ENCODE measurements at places on chromosomes 7 and 10.

- DNase-seq: no peak
Measured at GRCh38 chr7:99451936-99452335, 13.2 kb downstream of the CPSF4 start.

DNA sequence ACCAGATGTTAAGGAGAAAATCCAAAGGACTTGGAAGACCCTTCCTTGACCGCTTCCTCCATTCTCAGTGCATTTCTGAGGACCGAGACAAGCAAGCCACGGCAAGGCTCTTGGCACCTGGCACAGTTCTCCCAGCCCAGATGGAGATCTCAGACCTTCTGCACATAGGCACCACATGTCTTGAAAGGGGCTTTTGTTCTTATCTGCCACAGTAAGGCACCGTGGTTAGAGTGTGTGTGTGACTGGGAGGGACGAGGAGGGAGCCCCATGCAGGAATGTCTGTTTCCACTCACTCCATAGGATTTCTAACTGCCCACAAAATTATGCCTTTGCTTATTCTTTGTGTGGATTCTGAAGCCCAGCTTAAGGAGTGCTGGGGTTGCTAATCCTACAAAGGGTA lies 10.3 kb upstream of the WDR86 start:
- no peak for DNase-seq

DNA sequence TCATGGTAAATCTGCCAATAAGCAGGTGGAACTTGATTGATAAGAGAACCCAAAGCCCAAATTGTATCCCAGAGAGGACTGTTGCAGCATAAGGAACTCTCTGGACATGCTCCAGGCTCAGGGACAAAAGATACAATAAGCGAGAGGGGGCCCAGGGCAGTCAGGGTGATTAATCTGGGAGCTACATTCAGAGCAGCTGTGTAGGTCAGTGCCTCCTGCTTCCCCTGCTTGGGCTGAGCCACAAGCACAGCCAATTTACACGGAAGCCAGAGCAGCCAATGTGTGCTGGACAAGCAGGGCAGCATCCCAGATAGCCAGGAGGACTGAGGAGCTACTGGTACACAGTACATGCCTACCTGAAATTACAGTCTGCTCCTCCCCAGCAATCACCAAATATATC lies 24.2 kb downstream of the MYPN start:
- DNase-seq: no peak

DNA sequence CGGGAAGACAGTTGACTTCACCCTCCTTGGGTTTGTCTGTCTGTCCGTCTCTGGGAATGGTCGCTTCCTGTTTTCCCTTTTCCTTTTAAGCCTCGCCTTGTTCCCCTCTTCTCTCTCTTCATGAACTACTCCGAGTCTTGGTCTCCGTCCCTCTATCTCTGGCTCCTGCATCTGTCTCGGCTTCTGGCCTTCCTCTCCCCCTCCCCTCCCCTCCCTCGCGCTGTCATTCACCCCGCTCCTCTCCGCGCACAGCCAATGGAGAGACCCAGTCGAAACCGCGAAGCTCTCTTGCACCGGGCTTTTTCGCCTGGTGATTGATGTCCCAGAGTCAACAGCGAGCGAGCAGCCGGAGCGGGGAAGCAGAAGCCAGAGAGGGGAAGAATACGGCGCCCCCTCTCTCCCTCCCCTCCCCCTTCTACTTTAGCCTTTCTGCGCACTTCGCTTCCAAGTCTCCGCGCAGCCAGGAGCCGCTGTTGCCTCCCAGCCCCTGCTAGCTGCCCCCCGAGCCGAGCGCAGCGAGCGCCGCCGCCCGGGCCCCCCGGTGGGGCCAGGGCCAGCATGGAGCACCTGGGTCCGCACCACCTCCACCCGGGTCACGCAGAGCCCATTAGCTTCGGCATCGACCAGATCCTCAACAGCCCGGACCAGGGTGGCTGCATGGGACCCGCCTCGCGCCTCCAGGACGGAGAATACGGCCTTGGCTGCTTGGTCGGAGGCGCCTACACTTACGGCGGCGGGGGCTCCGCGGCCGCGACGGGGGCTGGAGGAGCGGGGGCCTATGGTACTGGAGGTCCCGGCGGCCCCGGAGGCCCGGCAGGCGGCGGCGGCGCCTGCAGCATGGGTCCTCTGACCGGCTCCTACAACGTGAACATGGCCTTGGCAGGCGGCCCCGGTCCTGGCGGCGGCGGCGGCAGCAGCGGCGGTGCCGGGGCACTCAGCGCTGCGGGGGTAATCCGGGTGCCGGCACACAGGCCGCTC lies at the start of gene TLX1:
TLX1 (plus strand) TSS at position 317 of the 978 bp plus-strand sequence; CDS start at position 559, 242 bp downstream.
- DNase-seq: no peak

DNA sequence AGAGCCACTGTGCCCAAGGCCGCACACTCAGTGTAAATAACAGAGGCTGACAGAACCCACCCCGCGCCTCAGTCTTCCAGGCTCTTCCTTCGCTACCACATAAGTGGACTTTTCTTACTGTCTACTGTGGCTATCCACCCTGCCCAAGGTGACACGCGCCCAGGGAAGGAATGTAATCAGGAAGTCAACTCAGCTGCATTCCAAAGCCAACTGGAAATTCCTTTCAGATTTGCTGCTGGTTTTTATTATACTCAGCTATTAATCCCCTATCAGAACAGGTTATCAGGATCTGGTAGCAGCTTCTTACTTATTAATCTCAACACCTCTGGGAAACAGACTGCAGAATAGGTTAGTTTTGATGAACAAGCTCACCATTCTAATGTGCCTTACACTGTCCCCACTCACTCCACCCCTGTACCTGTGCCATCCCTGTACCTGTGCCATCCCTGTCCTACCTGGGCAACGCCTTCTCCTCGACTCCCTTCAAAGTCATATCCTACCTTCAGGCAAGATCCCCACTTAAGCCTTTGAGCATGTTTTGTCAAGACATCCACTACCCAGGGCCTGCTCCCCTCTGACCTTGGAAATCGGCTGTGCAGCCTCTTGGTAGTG lies 90.7 kb downstream of the NHLRC2 start:
- peak; percentile 25 for DNase-seq

GRCh38 chr10:3811291-3811870 lies 26.4 kb upstream of the KLF6 start:
- peak; percentile 82 for DNase-seq

GRCh38 chr10:101708870-101709269 lies 13.9 kb upstream of the FBXW4 start:
- DNase-seq: no peak

- DNase-seq: no peak
Measured at GRCh38 chr7:79454361-79454960, 994 bp upstream of the MAGI2 start.

DNA sequence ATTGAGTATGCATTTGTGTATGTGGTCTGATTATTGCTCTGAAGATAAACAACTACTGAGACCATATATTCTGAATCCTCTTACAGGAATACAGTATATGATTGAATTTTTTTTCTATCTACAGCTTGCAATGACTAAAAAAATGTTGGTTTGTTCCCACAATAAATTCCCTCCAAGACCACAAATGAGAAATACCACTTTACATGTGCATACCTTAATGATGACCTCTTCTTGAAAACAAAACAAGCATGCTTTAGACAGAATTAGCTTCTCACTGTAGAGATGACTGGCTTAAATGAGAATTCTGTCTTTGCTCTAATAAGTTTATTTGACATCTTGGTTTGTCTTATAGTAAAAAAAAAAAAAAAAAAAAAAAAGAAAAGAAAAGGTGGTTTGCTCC lies 241.5 kb downstream of the PCDH15 start:
- no peak for DNase-seq

- DNase-seq: no peak
Measured at GRCh38 chr7:66307591-66308215, 102.6 kb downstream of the TPST1 start.

DNA sequence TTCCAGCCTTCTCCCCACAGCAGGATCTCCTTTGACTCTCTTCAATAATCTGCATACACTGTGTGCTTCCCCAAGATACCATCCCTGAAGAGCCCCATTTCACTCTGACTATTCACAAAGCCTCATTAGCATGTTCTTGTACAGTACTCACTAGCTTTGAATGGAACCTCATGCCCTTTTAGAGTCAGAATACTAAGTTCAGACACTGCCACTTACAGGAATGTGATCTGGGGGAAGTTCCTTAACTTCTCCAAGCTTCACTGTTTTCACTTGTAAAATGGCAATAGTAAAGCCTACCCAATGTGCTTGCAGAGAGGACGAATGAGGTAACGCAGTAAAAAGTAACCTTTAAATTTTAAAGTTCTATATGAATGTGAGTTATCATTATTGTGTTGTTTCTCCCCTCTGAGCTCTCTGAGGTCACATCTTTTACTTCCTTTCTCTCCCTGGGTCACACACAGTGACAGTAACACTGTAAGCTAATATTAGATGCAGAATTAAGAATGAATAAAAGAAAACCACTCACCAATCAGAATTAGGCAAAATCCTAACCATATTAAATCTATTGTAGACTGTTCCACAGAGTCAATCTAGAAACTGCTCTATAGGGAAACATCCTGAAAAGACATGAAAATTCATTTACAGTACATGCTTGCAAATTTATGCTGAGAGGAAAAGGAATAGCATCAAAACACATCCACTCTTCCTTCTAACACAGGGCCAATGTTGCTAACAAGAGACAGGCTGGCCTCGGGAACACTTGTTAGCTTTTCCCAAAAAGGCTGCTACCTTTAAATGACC lies 64.2 kb upstream of the IL6 start:
- DNase-seq: no peak

GRCh38 chr10:75919913-75920312 lies 488.5 kb downstream of the LRMDA start:
- DNase-seq: no peak

DNA sequence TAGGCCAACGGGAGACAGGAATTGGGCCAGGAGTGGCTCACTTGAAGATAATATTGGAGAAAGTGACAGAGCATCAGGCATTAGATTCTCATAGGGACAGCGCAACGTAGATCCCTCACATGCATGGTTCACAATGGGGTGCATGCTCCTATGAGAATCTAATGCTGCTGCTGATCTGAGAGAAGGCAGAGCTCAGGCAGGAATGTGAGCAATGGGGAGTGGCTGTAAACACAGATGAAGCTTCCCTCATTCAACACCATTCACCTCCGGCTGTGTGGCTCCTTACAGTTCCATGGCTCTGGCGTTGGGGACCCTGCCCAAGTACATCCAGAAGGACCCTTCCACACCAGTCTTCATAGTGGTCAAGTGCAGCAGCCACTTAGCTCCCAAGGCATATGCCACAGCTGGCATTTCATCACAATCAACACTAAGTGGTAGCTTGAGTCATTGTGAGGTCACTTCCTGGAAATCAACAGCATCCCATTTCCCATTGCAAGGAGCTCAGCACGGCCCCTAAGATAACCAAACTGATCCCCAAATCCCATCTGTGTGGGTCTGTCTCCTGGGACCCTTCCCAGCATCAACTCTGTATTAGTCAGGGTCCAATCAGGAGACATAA lies 174.5 kb downstream of the TPST1 start:
- DNase-seq: no peak

GRCh38 chr7:154183946-154184345 lies 131.7 kb downstream of the DPP6 start:
- no peak for DNase-seq
